ENCODE measurements at places on chromosomes 5 and 9.

DNA sequence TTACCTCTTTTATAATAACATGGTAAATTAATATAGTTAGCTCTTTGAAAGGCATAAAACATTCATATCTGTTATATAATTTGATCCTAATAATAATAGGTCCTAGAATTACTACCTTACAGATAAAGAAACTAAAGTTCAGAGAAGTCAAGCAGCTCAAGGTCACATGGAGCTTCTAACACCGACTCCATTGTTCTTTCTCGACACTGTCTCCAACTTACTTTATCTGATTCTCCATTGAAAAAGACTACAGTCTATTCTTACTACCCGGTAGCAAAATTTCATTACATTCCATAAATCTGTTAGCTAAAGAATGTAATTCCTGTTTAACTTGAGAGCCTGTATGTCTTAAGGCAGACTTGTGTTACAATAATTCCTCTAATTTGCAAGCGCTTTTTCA is 96.3 kb upstream of the TMEM161B start:
- no peaks in the 10 kb centered on the region for H3K4me1 ChIP-seq
- DNase-seq, result no peak
- H3K36me3 ChIP-seq, result no peaks in the 10 kb centered on the region
- H3K27ac ChIP-seq, result no peak overlapping the region
- H3K4me3 ChIP-seq, result no peak overlapping the region

DNA sequence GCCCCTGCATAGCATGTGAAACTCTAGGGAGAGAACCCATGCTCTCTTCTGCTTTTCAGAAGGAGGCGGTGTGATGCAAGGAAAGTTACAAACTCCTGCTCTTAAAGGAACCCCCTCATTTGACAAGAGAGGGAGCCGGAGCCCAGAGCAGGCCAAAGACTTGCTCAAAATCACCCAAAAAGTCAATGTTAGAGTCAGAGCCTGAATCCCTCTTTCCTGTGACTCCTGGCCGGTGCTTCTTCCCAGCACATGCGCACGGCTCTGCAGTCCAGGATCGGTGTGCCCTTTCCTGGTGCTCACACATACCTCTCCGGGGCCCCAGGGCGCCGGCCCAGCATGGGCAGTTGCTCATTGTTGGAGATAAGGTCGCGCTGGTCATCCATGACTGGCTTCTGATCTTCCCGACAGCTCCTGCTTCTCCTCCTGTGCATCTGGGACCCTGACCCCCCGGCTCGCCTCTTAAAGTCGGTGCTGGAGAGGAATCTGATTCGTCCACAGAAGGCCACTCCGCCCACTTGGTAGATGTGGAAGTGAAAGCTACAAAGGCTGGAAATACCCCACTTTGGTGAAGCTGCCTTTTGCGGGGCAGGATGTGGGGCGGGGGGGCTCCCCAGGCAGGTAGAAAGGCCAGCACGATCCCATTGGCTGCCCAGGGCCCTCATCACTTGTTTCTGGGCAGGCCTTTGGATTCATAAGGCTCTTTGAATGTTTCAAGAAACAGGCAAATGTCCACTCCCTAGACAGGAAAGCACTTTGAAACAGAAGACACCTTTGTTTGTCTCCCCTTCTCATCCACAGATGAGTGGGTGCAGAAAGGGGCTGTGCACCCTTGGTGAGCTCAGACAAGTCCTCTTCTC is at the start of gene CD74:
Gene CD74, minus strand, starts transcription at position 592 of the 857 bp plus-strand sequence. Its CDS starts 161 bp downstream, at position 431.
- H3K36me3 ChIP-seq, result no peaks in the 10 kb centered on the region
- no peak for DNase-seq
- no peak within 1 kb of the TSS for H3K27ac ChIP-seq
- H3K27me3 ChIP-seq, result no peaks in the 10 kb centered on the region
- H3K4me1 ChIP-seq, result 0 out of 2 replicates have a peak, but pooled peaks cover 4% of the 10 kb centered on the region

DNA sequence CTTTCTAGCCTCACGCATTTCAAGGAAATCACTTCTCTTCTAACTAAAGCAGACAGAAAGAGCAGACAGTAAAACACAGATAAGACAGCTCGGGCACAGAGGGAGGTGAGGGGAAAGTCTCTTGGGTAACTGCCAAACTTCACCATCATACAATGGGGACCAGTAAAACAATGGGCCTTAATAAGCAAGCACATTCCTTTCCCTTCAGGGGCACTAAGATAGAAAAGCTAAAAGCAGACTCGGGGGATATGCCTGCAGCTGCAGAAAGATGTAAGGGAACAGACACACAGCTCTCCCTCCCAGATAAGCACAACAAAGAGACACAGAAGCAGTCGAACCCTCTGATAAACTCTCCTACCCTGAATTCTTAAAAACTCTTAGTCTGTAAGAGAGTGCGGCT is 15.6 kb upstream of the CKS2 start:
- no peak for DNase-seq
- H3K27me3 ChIP-seq, result no peaks in the 10 kb centered on the region
- no peak overlapping the region for H3K27ac ChIP-seq
- no peaks in the 10 kb centered on the region for H3K4me1 ChIP-seq
- H3K4me3 ChIP-seq, result no peak overlapping the region

- no peak for DNase-seq
- H3K36me3 ChIP-seq, result no peaks in the 10 kb centered on the region
- no peak overlapping the region for H3K4me3 ChIP-seq
- H3K27me3 ChIP-seq, result no peaks in the 10 kb centered on the region
Observed at GRCh38 chr5:61087921-61088320, 74.3 kb downstream of the SMIM15 start.

Measured in Panc1 (cell line).